Mesothelial cell of epicardium (in vitro differentiated cells): ENCODE measurements at places on chromosomes 7 and 10.

- no peak for DNase-seq
Measured at GRCh38 chr7:39054731-39055130, 77.0 kb downstream of the POU6F2 start.

DNA sequence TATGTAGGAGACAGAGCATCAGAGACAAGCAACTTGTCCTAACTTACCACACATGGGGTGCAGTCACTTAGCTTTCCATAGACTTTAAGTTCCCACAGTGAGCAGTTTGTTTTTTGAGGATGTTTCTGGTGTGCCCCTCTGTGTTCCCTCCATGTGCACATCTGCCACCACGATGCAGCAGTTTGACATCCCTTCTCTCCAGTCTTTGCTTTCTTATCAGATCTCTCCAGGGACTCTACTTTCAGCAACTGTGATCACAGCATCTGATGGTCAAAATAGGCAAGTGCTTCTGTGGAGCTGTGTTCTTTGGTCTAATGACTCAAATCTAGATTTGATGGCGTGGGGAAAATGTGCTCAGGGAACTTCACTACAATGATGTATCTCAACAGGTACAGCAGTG is 96.5 kb upstream of the NAMPT start:
- DNase-seq, result no peak

GRCh38 chr7:79118143-79118542 is 335.3 kb downstream of the MAGI2 start:
- no peak for DNase-seq

DNA sequence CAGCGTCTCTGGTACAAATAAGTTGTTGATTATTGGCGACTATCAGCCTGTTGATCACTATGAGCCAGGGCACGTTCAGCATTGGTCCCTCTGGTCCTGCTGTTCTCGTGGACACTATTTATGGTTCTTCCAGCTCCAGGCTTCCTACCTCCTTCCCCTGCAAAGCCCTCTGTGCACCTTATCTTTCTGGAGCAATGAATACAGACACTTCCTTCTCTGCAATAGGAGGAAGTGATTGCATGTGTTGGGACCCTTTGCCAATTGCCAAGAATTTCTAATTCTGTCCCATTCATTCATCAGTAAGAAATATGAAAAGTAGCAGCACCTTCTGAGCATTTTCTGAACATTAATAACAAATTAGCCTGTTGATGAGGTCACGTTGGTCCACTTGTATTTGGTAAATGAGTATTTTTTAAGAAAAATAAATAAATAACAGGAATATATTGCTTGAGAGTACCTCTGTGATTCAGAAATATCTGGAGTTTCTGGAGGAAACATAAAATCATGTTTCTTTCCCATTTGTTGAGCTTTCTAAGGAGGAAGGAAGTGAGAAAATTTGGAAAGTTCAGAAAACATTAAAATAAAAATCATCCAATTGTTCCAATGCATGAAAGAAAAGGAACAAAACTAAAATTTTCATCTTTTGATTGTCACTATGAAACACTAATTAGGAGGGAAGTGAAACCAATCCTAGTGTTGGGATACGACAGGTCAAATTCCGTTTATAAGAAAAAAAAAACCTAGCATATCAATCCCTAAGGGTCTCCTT is 259.1 kb upstream of the KLF6 start:
- no peak for DNase-seq

DNA sequence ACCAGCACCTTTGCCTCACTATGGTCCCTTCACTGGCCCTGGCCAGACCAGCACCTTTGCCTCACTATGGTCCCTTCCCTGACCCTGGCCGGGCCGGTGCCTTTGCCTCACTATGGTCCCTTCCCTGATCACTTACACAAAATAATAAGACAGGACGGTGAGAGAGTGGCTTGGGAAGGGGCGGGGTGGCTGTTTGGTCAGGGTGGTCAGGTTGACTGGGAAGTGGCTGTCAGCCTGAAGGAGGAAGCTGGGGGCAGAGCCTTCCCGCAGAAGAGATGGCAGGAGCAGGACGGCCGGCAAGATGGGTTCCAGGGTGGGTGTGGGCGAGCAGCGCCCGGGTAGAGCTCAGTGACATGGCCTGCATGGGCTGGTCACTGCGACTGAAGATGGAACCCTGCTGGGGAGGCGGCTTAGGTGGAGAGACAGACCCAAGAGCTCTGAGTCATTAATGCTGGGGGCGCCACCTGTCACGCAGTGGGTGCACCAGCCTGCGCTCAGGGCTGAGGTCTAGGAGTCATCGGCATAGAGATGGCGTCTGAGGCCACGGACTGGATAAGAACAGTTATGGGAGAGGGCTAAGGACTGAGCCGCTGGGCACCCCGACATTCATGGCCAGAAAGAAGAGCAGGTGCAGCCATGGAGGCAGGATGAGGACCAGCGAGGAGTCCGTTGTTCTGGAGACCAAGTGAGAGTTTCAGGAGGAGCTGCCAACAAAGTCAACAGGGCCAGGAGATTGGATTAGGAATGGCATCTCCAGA is 91.8 kb downstream of the CHST15 start:
- peak; percentile 31 for DNase-seq

DNA sequence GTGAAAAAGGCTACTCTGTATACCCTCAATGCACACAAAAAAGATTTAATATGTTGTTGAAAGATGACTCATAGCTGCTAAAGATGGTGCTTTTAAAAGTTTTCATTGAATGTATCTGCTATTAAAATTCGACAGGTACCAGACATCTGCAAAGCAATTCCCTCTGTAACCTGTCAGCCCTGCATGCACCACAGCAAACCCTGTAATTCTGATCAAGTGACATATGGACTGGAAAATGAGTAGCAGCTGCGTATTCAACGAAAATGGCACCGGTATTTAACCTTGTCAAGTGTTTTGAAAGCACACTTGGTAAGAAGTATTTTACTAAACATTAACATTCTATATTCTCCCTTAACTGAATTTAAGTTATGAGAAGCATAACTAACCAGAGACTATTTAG is 58.2 kb upstream of the PTPRN2 start:
- no peak for DNase-seq

- DNase-seq, result no peak
Measured at GRCh38 chr7:151384352-151384697, 25.5 kb downstream of the WDR86 start.

- DNase-seq, result no peak
Measured at GRCh38 chr10:122206471-122207065, 64.5 kb upstream of the BTBD16 start.

- no peak for DNase-seq
Measured at GRCh38 chr10:61304746-61305145, 148.4 kb downstream of the TMEM26 start.

- DNase-seq, result no peak
Measured at GRCh38 chr7:96344236-96344635, 22.3 kb upstream of the SLC25A13 start.

GRCh38 chr7:71883415-71883814 is 528.7 kb downstream of the CALN1 start:
- no peak for DNase-seq

DNA sequence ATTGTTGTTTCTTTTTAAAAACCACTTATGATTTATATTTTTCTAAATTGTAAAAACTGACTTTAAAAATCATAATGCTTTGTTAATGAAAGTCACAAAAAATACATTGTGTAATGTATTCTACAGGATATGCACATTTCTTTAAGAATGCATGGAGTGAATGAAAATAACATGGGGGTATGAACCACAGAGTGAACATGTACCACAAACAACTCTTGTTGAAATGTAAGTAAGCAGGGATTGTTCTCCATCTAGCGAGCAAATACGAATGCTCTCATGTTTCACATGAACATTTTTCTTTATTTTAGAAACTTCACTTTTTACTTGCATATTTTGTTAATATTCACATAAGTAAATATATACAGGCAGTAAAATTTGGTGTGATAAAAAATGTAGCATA is 35.6 kb upstream of the LAMB4 start:
- no peak for DNase-seq

- no peak for DNase-seq
Measured at GRCh38 chr10:127886371-127887051, 6.2 kb downstream of the CLRN3 start.

GRCh38 chr10:46001187-46001756 is 29.0 kb downstream of the TIMM23 start:
- no peak for DNase-seq

DNA sequence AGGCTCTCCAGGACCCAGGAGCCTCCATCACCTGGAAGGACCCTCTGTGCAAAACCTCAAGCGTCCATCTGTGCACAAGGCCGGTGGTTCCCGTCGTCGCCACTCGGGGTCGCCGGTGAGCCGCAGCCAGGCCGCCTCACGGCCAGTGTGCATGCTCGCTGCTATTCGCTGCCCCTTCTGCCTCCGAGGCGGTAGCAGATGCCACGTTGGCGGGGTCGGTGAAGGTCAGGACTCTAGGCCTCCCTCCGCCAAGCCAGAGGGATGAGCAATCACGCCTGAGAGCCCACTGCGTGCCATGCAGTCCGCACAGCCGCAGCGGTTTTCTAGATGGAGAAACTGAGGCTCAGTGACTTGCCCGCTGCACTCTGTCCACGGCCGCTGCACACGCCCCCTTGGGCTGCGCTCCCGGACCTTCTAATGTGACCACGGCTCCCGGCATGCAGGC is 5.7 kb downstream of the UPK3B start:
- no peak for DNase-seq

DNA sequence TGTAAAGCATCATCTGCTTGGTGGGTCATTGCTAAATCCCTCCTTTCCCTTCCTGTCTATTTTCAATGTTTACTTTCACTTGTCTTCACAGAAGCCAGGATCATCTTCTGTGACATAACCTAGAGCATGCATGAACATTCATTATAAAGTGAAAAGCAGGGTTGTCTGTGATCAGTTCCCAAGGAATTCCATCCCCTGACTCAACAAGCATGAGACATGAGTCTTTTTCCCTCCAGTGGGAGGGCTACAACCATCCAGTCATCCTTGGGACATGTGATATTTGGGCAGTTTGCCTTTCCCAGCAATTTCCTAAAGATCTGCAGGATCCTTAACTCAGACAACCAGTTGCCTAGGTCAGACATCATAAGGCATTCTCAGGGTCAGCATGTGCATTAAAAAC is 166.3 kb upstream of the TMEM196 start:
- DNase-seq, result no peak

- DNase-seq, result peak; percentile 48
Measured at GRCh38 chr7:129635300-129636029, 23.9 kb downstream of the NRF1 start.

DNA sequence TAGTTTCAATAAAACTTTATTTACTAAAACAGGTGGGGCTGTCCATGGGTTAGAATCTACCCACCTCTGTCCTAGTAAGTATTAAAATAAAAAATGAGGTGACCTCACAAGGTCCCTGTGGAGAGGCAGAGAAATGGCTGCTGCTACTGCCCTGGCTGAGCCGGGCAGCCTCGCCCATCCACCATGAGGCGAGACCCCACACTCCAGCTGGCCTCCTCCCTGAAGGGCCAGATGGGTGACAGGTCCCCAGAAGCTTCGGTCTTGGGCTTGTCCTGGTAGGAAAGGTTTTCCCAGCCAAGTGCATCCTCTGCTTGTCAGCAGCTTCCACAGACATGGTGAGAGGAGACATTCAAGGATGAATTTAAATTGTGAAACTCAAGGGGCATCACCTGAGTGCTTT is 565.8 kb downstream of the PTPRN2 start:
- no peak for DNase-seq

- no peak for DNase-seq
Measured at GRCh38 chr7:80088705-80089104, 45.9 kb upstream of the GNAI1 start.

DNA sequence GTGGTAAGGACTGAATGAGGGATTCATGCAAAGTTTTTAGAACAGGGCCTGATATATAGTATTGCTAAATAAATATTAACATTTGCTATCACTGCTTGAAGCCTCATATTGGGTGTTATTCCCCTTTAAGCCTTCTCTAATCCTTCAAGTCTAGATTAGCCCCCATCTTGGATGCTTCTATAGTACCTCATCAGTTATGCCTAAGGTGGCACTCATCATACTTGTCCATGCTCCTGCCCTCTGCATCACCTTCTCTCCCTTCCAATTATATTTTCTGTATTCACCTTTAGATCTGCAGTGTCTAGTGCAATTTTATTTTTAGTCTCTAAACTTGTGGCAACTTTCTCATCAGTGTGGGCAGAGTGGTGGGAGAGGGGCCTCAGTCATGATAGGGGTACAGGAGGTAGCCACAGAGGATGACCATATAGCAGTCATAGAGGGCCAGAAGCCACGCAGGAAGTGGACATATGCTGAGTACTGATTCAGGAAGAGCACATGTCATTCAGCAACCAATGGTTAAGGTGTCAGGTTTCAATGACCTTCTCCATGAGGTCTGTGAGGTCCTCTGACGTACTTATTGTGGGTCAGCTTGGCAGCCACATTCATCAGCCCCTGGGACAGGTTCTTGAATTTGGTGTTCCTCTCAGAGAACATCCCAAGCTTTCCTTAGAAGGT is 2.5 kb downstream of the ENTPD1 start:
- no peak for DNase-seq

DNA sequence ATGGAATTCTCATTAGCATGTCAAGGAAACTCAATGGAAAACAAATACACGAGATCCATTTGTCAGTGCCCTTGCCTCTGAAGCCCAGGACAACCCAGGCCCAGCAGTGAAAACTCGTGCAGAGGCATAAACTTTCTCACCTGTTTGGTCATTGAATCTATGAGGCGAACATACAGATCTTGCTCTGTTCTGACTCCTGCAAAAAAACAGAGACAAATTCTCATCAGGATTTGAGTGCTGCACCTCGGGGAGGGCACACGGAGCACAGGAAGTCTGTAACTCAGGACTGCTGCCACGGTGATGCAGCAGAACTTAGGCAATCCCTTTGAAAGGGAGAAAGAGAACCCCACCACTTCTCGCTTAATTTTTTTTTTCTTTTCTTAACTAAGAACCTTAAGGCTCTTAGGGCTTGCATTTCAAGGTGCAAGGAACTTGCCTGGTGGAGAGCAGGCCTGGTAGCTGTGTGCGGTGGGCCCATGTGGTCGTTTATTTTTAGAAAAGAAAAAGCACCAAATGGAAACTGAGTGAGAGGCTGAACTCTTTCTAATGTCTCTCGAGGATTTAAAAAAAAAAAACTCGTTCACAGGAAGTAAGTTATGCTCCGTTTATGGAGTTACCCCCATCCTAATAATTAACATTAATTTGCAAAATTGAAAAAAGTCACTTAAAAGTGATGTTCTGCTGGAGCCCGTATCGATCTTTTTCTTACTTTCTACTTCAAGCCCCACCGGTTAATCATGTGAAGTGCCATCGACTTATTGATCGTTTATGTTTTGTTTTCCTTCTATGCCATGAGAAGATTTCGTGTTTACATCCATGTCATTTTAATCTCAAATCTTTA is 1.8 kb downstream of the EBF3 start:
- DNase-seq, result no peak

DNA sequence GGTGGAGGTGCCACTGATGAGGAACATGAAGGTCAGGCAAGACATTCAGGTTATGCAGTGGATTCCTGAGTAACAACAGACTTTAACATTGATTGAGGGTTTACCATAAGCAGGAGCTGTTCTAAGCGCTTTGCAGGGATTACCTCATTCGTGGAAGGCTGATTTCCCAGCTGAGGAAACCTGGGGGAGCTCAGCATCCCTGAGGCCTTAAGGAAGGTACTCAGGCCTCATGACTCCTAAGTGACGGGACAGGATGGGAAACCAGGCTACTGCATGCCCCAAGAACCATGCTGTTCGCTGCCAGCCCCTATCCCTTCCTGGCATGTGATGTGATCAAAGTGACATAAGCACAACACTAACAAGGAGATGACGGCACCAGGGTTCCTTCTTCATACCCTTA is 143.6 kb upstream of the NFE2L3 start:
- DNase-seq, result no peak
